ENCODE measurements at places on chromosomes 1 and 21.

DNA sequence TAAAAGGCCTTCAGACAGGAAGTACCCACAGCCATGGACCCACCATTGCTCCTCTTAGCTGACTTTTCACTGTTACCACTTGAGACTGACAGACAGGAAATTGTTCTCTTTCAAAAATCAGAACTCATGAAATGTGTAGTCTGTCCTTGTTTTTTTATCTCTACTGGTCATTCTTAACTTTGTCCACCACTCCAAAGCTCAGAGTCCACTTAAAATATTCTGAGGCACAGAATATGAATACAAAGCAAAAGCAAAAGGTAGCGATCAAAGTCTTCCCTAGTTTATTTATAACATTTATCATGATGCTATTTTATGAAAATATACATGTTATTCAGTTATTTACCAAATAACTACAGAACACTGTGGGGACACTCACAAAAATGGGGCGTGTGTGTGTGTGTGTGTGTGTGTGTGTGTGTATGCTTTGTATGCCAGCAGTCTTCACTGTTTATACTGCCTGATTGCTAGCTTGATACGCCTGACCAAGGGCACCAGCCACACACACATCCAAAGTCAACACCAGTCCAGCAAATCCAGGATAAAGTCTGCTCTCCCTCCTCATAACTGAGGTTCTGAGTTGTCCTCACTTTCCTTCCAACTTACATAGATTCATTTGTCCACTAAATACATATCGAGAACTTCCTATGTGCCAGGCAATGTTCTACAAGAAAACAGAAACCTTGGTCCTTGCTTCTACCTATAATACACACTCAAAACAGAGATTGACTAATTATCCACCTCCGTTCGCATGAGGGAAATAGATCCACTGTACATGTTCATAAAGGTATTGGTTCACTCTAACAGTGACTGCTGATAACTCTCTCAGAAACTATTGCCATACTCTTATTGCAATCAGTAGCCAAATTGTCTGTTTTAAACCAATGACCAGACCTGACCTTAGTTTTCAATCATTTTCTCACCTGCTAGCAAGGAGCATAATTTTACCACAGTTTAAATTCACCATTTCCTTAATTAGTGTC, 79.4 kb downstream of the ERICH3 start:
- no peak for DNase-seq

GRCh38 chr1:119245881-119246280, 105.4 kb upstream of the WARS2 start:
- no peak for DNase-seq

DNA sequence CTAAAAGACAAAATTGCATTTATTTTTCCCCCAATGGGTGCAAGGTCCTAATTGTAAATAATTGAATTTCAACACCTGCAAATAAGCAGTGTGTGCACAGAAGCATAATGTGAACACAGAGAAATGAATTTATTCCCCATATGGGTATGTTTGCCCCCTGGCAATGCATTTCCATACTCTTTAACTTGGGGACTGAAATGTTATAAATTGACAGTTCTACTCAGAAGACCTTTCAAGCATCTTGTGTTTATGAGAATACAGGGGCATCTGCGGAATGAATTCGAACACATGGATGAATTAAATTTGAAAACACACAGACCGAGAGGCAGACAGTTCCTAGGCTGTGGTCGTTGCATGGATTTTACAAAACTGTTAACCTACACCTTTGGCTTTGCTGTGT, 3.5 kb downstream of the PBX1 start:
- no peak for DNase-seq

DNA sequence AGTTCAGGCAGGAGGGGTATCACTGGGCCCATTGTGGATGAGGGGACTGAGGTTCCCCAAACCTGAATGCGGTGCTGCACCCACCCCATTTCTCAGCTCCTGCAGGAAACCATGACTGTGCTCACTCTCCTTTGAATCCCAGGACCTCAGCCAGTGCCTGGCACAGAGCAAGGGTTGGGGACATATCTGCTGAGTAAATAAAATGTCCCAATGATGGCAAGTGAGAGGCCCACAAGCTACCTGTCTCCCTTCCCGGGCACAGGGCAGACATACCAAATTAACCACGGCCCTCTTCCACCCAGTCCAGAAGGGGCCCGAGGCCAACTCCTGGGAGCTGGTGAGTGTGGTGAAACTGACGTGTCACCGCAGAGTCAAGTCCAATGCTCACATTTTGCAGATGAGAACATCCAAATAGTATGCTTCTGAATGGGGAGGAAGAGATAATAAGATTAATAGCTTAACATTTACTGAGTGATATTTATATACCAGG, 97.6 kb downstream of the EPHB2 start:
- no peak for DNase-seq

DNA sequence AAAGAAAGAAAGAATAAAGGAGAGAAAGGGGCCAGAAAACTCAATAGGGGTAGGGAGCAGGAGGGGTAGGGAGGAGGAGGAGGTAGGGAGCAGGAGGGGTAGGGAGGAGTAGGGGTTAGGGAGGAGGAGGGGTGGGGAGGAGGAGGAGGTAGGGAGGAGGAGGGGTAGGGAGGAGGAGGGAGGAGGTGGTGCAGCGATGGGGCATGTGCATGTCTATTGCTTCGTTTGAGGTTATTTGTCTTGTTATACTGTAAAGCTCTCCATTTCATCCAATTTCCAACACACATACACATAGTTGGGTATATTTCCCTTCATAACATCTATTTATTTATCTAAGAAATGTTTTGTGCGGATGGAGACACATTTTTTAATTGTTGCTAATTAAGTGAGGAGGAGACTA, 19.7 kb downstream of the RGS1 start:
- DNase-seq, result no peak

GRCh38 chr1:201530741-201531531, 8.0 kb upstream of the NAV1 start:
- DNase-seq, result no peak

- no peak for DNase-seq
These were observed 996 bp upstream of the TMEM51 start for GRCh38 chr1:15152318-15153183.

GRCh38 chr21:14273736-14274538, 58.0 kb downstream of the RBM11 start:
- no peak for DNase-seq
